ENCODE measurements at places on chromosomes 3 and 15.
A peak's percentile ranks its signal among the peaks of the same experiment; 100 is the strongest.

DNA sequence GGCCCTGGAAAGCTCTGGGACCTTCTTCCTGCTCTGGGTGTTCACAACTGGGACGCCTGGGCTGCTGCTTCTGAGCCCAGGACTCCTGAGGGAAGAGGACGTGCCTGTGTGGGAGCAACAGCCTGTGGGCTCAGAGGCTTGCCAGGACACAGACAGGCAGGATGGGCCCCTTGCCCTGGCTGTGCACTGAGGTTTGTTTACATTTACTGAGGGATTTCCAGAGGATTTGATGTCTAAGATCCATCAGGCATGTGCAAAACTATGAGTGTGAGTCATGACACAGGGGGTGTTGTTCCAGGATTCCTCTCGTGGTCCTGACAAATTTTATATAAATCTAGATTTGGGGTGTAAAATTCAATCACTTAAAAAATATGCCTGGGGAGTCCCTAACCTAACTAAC lies 10.6 kb downstream of the CCR9 start:
- DNase-seq: peak; percentile 64

DNA sequence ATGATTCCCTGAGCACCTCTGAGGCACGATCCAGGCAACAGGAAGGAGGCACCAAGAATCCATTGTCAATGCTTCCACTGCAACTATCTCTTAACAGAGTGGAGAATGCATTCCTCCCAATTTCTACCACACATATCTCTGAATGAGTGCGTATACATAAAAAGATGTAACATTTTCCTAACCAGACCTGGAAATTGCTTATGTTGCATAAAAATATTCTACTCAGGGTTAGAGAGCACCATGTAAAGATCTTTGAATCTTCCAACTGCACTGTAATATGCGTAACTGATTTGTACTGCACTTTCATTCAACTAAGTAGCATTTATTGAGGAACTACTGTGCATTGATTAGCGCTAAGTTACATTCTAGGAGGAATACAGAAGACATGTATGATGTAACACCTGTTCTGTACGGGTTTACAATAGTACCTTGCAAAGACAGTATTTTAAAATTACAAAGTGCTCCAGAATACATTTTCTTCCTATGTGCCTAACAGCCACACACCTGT lies 237.8 kb downstream of the EBLN2 start:
- DNase-seq: no peak

DNA sequence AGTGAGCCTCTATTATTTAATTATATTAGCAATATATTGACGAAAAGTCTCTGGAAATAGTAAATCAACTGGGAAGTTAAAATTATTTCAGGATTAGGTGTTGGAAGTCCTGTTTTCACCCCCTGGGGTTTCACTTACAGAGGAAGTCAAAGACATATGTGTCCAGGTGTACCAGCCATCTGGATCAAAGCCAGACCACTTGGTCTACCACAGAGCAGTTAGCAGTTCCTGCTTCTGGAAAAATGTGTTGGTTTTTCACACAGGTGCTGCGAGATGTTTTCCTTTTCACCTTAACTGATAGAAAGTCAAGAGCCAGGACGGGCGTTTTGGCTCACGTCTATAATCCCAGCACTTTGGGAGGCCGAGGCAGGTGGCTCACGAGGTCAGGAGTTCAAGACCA lies 13.1 kb downstream of the MME start:
- no peak for DNase-seq

GRCh38 chr3:177833332-177833731 lies 636.0 kb upstream of the TBL1XR1 start:
- no peak for DNase-seq

- peak; percentile 92 for DNase-seq
Measured at GRCh38 chr15:63086271-63086670, 35.4 kb upstream of the LACTB start.

- no peak for DNase-seq
Measured at GRCh38 chr3:11908981-11909698, 62.5 kb upstream of the TAMM41 start.

GRCh38 chr3:119580067-119580760 lies 922 bp downstream of the ADPRH start:
- peak; percentile 23 for DNase-seq

DNA sequence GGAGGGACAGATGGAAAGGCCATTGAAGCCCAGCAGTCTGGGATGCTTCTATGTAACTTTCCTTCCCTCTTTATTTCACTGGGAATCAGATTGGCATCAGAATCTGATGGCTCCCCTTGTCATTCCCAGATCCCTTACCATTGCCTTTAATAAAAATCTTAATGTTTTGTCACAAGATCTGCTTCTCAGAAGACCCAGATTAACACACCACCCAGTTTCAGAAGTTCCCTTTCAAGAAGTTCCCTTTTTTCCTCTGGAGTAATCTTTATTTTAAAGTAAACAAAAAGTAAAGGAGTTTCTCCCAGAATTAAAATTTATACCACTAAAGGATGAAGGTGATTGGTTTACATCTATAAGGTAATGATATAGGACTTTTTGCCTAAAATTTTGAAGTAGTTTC lies 76.4 kb downstream of the UBR1 start:
- no peak for DNase-seq

GRCh38 chr15:31279221-31280045 lies 47.2 kb upstream of the KLF13 start:
- no peak for DNase-seq

- no peak for DNase-seq
Measured at GRCh38 chr3:25581823-25582222, 82.9 kb downstream of the TOP2B start.

GRCh38 chr15:68400066-68400456 lies 31.9 kb downstream of the ITGA11 start:
- no peak for DNase-seq

- no peak for DNase-seq
Measured at GRCh38 chr15:87910301-87910700, 346.2 kb downstream of the NTRK3 start.

- DNase-seq: no peak
Measured at GRCh38 chr3:119759962-119760361, 21.9 kb upstream of the NR1I2 start.

DNA sequence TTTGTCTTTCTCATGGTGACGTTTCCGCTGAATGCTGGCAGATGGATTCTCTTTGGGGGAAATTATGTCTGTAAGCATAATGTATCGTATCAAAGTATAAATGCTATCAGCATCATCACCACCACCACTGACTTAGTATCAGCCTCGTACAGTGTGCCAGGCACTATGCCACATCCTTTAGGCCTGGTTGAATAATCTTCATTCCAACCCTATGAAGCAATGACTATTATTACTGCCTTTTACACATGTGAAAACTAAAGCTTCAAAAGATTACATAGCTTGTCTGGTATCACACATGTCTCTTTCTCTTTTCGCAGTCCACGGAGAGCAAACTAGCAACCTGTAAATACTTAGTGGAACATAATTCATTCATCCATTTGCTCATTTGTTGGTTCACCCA lies 166.7 kb upstream of the PRICKLE2 start:
- peak; percentile 32 for DNase-seq

DNA sequence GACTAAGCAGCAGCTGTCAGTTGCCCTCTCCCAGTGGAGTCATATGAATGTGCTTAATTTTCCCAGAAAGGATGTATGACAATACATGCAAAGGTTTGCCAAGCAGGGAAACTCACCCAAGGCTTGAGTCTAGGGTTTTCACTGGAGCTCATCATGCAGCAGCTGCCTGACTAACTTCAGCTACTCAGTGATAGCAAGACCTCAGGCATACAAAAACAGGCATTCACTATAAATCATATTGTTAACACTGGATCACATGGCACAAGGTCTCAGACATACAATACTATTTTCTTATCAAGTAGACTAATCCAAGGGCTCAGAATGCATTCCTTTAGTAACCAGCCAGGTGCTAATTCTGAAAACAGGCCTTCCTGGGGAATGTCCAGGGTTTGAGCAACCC lies 85.0 kb upstream of the STAC start:
- peak; percentile 9 for DNase-seq

Measured in fibroblast of skin of right quadriceps (primary cell).